ELR (cell line): ENCODE measurements at places on chromosomes 13 and 19.

- no peak for DNase-seq
Measured at GRCh38 chr19:30325676-30326392, 46.4 kb upstream of the ZNF536 start.

DNA sequence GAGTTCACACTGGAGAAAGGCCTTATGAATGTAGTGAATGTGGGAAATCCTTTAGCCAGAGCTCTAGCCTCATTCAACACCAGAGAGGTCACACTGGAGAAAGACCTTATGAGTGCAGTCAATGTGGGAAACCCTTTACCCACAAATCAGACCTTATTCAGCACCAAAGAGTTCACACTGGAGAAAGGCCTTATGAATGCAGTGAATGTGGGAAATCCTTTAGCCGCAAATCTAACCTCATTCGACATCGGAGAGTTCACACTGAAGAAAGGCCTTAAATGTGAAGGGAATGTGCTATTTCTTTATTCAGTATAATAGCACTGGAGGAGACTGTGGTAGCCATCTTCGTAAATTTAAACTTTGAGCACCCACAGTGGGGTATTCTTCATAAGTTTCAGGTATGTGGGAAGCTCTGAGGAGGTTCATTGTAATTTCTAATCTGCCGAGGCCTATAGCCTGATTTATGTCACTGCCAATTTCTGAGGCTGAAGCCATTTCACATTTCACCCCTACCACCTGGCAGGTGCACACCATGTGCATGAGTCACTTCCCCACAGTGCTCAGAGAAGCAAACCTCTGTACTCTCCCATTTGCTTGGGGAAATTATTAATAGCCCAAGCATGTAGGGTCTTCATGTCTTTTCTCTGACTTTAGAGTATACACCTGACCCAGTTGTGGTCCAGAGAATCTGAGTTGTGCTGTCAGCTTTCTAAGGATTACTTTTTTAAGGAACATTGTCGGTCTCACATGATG lies 6.4 kb downstream of the ZNF551 start:
- DNase-seq = no peak

- no peak for DNase-seq
Measured at GRCh38 chr19:45710356-45711130, 18.1 kb downstream of the QPCTL start.

DNA sequence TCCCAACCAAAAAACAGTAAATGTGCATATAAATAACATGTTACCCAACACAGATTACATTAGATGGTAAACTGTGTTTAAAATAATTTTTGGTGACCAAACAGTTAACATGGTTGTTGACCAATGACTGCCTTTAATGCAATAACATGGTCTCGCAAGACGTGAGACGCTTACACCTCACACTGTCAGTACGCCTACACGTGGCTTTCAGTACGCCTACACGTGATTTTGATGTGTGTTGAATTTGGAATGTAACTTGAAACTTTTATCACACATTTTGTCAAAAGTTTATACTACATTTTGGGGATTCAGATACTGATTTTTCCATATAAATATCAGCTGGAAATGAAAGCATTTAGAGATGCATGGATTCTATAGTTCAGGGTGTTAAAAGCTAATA lies 32.0 kb downstream of the SLC7A9 start:
- DNase-seq = no peak

- DNase-seq = peak; percentile 52
Measured at GRCh38 chr19:33906578-33907335, 110.1 kb downstream of the KCTD15 start.

GRCh38 chr13:109401307-109401706 lies 385.1 kb downstream of the IRS2 start:
- no peak for DNase-seq

DNA sequence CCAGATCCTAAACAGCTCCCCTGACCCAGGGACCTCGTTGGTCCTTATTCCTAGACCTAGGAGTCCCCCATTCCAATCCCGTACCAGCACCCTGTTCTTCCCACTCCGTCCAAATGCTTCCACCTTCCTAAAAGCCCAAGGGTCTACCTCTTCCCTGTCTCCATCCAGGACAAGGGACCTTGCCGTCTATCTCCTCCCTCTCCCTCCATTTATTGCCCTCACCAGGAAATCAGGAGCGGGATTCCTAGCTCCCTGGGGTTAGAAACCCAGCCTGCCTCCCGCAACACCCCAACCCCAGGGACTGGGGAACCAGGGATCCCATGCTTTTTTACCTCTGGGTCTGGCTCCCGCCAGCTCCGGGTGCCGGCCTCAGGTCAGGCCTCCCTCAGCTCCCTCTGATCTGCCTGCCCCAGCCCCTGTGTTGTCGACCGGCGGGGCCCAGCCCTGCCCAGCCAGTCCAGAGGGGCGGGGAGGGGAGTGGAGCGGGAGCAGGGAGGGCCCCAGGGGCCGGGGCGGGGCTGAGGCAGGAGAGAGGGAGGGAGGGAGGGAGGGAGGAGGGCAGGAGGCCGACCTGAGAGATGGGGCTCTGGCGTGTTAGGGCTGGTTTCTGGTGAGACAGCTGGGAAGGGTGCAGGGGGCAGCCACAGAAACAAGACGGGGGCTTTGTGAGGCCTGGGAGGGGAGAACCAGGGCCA lies at the start of gene B3GNT8:
Gene B3GNT8 (minus strand): TSS at position 423 of the 695 bp plus-strand sequence. CDS start 596 bp downstream, outside the sequence.
- peak; percentile 64 for DNase-seq

DNA sequence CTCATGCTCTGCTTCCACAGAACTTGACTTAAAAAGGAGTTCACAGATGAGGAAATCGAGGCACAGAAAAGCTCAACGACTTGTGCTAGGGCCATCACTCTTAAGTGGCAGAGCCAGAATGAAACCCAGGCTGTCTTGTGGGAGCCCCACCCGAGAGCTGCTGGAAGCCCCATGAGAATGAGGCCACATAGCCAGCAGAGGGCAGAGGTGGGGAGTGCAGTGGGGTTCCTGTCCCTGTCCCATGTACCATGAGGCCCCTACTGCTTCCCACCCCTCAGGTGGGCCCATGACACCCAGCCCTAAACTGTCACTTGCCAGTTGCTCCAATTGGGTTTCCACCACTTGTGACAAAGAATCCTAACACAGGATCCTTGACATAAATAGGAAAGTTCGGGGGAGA lies 175.9 kb downstream of the IRS2 start:
- peak; percentile 35 for DNase-seq

- peak; percentile 80 for DNase-seq
Measured at GRCh38 chr19:48556163-48556562, 4.2 kb downstream of the SULT2B1 start.

GRCh38 chr13:63517371-63517770 lies 2101.7 kb upstream of the PCDH20 start:
- peak; percentile 1 for DNase-seq

DNA sequence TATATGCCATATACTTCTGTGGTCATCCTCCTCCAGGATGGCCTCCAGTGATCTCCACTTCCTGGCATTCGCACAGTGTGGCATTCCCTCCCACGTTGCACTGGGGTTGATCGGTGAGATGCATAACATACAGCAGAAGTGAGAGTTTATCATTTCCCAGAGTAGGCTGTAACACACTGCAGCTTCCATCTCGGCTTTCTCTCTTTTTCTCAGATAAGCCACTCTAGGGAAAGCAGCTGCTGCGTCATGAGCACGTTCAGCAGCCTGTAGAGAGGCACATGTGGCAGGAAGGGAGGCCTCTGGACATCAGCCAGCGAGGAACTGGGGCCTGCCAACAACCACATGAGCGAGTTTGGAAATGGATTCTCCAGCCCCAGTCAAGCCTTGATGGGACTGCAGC lies 807.1 kb downstream of the DIAPH3 start:
- no peak for DNase-seq

GRCh38 chr13:103965506-103966243 lies 899.5 kb upstream of the SLC10A2 start:
- no peak for DNase-seq

DNA sequence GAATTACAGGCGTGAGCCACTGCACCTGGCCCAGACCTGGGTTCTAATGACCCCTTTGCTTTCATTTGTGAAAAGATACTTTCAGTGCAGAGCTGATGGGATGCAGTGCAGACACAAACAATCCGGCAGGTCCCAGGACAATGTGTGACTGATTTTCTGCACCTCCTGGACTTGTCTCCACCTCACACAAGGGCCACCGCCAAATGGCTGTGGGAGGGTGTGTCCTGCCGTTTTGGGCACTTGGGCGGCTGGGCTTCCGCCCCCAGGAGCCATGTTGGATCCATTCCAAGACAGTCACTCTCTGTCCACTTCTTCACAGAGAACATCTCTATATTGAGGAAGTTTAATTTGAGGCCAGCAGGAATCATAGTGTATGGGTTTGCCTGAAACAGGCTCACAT lies 112.3 kb upstream of the ZNF507 start:
- DNase-seq = no peak

DNA sequence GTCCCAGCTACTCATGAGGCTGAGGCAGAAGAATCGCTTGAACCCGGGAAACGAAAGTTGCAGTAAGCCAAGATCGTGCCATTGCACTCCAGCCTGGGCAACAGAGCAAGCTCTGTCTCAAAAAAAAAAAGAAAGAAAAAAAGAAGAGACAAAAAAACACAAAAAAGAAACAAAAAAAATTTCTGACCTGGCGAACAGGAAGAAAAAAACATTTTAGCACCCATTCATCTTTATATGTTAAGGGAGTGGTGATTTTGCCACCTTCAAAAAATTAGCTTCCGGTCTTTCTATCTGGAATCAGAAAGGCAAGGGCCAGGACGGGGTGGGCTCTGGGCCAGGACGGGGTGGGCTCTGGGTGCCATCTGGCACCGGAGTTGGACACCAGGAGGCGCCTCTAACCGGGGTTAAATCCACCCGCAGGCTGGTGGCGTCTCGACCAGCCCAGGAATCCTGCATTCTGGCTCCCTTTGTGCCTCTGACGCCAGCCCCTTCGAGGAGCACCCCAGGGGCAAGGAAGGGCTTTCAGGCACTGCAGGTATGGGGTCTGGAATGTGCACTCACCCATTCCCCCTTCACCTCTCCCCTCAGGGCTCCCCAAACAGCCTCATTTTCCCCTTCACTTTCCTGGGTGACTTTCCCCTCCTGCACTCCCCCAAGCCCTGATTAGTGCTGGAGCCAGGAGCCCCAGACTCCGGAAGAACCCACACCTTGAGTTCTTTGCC lies 10.4 kb upstream of the ZSWIM4 start:
- peak; percentile 83 for DNase-seq

- DNase-seq = peak; percentile 12
Measured at GRCh38 chr19:31314849-31315629, 34.2 kb downstream of the TSHZ3 start.

GRCh38 chr13:83125791-83126190 lies 756.5 kb downstream of the SLITRK1 start:
- DNase-seq = no peak

DNA sequence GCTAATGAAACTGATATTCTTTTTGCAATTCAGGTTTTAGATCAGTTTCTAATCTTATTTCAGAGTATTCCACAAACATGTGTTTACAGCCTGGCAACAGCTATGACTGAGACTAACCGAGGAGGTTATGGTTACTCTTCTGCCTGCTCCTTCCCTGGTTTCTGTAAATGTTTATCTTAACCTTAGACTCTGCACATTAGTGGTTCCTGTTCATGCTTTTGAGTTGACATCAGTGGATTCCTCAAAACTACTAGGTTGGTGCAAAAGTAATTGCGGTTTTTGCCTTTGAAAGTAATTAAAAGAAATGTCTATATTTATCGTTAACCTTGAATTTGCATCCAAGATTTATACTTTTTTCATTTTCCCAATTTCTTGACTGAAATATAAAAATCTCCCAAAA lies 237.0 kb upstream of the TSHZ3 start:
- DNase-seq = peak; percentile 1

GRCh38 chr13:87274209-87274819 lies 396.9 kb upstream of the SLITRK5 start:
- DNase-seq = peak; percentile 71

DNA sequence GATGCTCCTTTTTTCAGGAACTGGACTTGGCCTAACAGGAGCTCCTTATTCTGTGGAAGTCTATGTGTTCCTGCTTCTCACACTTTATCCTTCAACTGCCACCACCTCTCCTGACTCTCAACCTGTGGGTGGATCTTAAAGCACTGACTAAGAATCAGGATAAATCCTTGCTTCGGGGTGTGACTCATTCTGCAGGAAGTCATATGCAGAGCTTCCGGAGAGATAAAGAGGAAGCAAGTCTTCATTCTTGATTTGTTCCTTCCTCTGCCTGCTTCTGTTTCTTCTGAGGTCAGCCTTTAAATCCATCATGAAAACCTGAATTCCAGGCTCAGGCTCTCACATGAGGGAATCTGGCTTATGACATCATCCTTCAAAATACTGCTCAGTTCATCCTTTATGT lies 137.1 kb upstream of the ATXN8OS start:
- peak; percentile 58 for DNase-seq

DNA sequence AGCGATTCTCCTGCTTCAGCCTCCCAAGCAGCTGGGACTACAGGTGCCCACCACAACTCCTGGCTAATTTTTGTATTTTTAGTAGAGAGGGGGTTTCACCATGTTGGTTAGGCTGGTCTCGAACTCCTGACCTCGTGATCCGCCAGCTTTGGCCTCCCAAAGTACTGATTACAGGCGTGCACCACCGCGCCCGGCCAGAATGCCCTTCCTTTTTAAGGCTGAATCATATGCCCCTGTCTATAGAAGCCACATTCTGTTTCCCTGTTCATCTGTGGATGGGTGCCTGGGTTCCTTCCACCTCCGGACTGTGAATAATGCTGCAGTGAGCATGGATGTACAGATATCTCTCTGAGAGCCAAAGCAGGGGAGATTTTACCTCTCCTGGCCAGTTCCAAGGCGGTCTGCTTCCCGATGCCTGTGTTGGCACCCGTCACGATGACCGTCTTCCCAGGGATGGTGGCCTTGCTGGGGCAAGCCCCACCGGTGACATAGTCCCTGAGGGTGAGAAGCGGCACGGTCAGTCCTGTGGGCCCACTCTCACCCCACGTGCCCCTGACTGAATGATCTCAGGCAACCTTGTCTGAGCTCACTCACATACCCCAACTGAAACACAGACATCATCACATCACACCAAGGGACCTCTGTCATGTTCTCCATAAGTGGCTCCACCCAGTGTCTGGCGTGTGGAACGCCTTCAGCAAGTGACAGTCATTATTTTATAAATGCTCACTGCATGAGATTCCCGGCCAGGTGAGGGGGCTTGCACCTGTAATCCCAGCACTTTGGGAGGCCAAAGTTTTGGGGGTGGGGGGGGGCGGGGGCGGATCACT lies 4.0 kb downstream of the RDH13 start:
- no peak for DNase-seq

- peak; percentile 97 for DNase-seq
Measured at GRCh38 chr13:74210693-74211393, 76.6 kb upstream of the KLF12 start.

GRCh38 chr13:24243302-24243701 lies 66.1 kb upstream of the C1QTNF9 start:
- no peak for DNase-seq

- peak; percentile 41 for DNase-seq
Measured at GRCh38 chr19:12825254-12826131, 8.9 kb downstream of the RTBDN start.
